DMS 273 treated with DMSO at 0.1 percent for 48 hours (cell line): ENCODE measurements at places on chromosomes 12 and 14.

DNA sequence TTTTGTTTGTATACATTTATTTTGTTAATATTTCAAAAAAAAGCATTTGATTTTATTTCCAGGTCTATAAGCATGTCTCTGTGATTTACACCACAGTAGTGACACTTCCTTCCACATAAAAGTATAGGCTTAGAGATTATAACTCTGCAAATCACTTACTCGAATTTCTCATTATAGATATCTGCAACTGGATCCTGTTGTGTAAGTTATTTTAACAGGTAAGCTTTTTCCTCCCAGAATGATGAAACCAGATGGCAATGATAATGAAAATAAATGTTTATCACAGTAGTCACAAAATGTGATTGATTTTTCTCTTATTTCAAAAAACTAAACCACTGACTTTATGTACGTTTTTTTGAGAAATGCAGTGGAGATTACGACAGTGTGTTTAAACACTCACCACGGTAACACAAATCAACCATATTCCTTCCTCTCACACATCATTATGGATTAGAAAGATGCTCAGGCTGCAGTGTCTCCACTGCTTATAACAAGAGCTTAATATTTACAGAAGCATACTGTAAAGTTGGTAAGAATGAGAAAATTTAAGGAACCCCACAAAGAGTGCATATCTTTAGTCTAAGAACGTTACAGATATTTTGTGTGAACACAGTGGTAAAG, 194.6 kb downstream of the ATXN7L3B start:
- DNase-seq, result no peak

- no peak for DNase-seq
Observed at GRCh38 chr12:127052511-127053232, 1214.3 kb upstream of the TMEM132C start.

DNA sequence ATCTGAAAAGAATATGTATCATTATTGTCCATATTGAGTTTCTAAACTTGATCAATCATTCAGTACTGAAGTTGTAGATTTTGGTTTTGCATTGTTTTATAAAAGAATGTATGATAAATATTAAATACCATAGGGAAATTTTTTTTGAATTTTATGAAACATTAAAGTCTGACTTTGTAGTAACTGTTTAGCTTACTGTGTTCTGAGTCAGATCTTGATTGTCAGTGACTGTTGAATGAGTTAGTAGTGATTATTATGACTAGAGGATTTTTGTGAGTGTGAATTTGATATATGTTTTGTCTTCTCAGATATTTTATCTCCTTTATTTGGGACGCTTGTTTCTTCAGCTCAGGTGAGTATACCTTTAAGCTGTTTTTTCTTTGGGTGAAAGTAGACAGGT, 10.1 kb downstream of the TDP1 start:
- no peak for DNase-seq

DNA sequence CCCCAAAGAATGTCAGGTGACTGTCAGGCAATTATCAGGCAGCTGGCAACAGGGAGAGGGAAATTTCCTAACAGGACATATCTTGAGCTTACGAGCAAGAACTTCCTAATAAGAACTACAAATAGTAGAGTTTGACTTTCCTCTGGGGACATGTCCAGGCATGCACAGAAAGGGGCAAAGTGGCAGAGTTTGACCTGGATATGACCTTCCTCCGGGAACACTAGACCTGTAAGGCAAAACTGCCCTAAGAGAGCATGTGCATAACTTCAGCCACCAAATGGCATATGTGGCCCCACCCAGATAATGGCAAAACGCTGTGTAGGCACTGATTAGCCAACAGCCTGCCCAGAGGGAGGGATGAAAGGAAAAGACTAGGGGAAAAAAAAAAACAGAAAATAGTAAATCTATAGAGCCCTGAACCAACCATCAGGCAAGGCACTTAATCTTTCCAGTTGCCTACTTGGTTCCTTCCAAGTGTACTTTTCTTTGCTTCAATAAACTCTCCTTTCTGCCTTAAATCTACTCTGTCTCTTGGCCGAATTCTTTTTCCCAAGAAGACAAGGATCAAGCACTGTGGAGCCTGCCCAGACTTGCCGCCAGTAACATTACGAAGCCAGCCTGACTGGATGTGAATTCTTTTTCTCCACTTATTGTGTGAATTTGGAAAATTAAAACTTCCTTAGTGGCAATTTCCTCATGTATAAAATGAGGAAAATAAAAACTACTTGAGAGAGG, 164.1 kb downstream of the SPTSSA start:
- peak; percentile 2 for DNase-seq

DNA sequence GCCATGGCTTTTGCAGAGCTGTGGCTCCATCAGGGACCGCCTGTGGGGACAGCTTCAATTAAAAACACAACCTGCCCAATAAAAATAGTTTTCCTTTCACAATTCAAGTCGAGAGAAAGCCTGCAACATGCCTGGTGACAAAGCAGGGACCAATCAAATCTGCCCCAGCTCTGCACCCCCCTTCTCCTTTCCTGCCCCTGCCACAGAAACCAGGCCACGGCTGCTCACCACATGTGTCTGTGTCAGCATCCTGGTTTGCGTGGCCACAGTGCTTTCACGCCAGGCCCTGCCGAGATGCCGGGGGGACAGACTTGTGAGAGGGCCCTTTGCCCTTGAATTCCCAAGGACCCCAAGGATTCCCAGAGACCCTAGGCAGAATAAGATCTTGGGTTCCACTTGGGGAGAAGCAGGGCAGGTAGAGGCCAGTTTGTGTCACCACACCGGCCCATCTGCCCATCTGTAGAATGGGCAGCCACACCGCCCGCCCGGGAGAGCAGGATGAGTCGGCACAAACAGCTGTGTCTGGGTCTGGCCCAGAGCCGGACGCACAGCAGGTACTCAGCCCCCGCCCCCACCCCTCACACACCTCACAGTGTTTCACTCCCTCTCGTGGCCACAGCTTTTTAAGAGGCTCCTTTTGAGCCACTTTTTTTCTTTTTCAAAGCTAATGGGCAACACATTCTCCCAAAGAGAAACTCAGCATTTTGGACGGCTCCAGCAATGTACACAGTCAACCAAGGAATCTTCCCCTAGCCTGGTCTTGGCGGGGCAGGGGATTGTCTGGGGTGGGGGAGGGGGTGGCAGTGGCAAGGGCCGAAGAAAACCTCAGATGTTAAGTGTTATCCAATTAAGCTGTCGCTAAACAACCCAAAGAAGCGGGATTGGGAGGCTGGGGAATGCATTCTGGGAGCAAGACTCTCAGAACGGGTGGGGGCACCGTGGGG, 41.5 kb downstream of the BCL11B start:
- DNase-seq, result no peak

DNA sequence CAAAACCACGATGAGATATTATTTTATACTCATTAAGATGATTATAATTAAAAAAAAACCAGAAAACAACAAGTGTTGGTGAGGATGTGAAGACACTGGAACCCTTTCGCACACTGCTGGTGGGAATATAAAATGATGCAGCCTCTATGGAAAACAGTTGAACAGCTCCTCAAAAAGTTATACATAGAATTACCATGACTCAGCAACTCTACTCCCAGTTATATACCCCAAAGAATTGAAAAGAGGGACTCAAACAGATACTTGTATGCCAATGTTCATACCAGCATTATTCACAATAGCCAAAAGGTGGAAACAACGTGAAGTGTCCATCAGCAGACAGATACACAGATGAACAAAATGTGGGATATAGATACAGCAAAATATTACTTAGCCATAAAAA, 53.1 kb downstream of the TAOK3 start:
- DNase-seq, result no peak

- DNase-seq, result no peak
Observed at GRCh38 chr12:53191885-53192530, 11.3 kb upstream of the CSAD start.

DNA sequence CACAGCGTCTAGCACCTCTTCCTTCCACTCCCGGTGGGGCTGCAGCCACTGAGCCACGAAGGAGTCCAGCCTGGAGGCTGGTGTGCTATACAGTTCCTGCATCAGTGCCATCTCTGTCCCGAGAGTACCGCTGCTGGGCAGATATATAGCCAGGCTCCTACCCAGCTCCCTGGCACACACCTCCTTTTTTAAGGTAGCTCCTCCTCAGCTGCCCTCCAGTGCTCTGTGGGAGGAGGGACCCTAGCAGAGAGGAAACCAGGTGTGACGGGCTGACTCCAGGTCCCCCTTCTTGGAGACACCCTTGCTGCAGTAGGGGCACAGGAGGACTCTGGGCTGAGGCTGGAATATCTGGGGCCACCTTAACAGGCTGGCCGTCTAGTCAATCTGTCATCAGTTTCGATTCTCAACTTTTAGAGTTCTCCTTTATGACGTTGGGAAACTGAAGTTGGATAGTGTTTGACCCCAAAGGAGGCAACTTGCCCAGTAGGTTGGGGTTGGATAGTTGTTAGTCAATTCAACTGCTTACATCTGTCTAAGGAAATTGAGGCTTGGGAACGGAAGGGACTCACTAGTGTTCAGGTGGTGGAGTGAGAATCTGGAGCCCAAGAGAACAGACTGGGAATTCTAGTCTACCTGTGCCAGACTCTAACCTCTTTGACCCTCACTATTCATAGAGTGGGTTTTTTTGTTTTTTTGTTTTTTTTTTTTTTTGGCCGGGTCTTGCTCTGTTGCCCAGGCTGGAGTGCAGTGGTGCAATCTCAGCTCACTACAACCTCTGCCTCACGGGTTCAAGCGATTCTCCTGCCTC, at the start of gene OASL:
Gene OASL, minus strand, starts transcription at position 386 of the 808 bp plus-strand sequence. Its CDS starts 275 bp downstream, at position 111.
- DNase-seq, result no peak

GRCh38 chr12:122869207-122869973, 26.5 kb downstream of the VPS37B start:
- no peak for DNase-seq

DNA sequence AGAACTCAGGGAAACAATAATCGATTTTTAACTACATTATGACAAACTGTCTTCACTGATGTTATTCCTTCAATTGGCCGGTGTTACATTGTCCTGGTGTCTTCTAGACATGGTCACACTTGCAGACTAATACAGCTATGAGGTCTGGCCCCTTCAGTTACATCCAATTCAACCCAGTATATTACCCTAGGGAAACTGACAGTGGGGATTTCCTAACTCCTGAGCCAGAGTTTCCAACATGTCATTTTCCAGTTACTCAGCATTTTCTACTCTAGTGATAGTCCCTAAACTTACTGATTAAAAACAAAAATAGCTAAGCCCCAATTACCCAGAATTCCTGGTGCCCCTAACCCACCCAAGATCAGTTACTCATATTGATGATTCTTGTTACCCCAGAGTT, 21.1 kb downstream of the IFNG start:
- no peak for DNase-seq

DNA sequence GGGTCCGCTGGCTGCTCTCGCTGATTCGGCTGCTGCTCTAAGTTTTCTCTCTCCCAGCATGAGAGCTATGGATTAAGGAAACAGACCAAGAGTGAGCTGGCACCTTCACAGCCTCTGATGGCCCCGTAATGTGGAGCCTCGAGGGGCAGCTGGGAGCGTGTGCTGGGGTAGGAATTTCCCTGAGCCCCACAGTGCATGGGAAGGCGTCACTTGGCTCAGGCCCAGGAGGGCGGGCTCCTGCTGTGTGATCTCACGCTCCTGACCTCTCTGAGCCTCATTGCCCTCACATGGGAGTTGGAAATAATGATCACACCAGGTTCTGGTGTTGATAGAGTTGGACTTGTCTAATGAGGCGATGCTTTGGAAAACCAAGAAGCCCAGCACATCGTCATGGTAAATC, 238.6 kb upstream of the CRY1 start:
- no peak for DNase-seq
